ENCODE measurements at places on chromosomes 7 and 10.

DNA sequence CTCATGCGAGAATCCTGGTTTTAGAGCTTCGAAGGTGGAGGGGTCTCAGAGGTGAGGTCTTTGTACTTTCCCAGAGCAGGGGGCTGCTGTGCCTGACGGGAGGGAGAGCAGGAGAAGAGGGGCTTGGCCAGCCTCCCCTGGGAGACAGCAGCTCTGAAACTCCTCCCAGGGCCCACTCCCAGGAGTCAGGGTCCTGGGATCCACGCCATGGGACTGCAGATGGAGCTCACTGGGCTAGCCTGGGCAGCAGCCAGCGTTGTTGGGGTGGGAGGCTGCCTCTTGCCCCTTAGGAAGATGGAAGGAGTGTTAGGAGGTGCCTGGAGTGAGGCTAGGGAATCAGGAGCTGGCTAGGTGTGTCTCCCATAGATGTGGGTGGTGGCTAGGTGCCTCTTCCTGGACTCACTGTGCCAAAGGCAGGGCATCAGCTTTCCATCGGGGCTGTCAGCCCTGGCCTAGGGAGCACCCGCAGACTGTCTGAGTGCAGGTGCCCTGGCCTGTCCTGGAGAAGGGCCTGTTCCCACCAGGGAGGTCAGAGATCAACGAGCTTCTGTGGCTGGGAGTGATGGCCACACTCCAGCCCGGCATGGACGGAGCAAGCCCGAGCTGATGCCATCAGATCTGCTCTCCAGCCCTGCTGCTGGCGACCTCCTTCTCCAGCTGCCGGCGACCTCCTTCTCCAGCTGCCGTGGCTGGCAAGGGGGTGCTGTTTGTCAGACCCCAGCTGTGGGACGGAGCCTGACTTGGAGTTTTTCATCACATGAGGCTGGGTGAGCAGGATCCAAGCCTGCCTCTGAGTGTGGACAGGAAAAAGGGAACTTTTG lies 111.3 kb downstream of the PTPN20 start:
- DNase-seq = no peak

DNA sequence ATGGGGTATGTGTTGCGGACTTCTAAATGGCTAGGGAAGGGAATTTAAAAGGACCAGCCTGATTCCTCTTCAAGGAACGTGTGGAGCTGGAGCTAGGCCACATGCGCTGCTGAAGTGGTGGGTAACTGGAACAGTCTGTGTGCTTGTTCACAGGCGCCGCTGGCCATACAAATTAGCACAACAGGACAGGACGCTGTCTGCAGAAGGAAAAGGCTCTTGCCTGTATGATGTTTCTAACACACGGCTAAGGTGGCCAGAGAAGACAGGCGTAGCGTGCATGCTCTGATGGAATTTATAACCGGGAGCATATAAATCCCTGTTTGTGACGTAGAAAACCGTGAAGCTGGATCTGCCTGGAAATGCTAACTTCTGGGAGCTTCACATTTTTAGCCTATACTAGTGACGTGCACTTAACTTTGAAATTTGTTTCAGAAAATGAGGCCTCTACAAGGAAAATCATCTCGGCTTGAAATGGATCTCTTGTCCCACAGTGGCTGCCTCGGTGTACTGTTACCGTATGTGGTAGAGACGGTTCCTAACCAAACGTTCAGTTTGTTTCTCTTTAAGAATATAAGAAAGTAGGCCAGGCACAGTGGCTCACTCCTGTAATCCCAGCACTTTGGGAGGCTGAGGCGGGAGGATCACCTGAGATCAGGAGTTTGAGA lies 569.4 kb downstream of the PTPRN2 start:
- no peak for DNase-seq

- DNase-seq = no peak
These were observed 32.6 kb downstream of the BEND7 start for GRCh38 chr10:13496164-13496563.

DNA sequence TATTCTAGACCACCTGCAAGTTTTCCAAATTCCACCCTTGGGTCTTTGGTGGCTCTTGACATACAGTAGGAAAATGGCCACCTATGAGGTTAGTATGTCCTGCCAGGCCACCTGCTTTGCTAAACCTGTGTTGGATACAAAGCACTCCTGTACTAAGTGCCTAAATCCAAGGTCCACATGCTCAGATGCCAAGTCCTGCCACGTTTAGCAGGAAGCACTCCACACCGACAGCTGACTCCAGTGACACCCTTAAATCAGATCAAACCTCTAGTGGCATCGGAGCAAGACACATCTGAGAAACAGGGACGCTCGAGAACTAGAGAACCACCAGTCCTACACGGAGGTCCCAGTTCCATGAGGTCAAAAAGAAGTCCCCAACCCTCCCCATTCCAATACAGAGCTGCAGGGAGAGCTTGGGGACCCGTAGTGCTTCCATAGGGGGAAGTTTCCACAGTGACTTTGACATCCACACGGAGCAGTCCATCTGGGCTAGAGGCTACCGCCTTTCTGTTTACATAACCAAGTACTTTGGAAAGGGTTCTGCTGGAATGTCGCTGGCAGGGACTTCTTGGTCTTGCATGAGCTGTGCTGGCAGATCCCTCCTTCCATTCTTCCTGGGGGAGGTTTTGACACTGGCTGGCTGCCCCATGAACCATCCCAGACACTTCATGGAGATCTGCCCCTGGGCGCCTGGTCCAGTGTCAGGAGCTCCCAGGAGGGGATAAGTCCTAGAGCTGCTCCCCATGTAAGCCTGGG lies 290.6 kb downstream of the PRPF18 start:
- no peak for DNase-seq

GRCh38 chr7:101804967-101805366 lies 12.5 kb upstream of the CUX1 start:
- DNase-seq = no peak

GRCh38 chr7:32631021-32631420 lies 135.7 kb downstream of the AVL9 start:
- no peak for DNase-seq

GRCh38 chr10:119235356-119235755 lies 28.0 kb downstream of the GRK5 start:
- no peak for DNase-seq

GRCh38 chr7:29194594-29195427 lies at the start of gene CHN2:
Gene CHN2, plus strand, starts transcription at chr7:29194775.
- DNase-seq = no peak

DNA sequence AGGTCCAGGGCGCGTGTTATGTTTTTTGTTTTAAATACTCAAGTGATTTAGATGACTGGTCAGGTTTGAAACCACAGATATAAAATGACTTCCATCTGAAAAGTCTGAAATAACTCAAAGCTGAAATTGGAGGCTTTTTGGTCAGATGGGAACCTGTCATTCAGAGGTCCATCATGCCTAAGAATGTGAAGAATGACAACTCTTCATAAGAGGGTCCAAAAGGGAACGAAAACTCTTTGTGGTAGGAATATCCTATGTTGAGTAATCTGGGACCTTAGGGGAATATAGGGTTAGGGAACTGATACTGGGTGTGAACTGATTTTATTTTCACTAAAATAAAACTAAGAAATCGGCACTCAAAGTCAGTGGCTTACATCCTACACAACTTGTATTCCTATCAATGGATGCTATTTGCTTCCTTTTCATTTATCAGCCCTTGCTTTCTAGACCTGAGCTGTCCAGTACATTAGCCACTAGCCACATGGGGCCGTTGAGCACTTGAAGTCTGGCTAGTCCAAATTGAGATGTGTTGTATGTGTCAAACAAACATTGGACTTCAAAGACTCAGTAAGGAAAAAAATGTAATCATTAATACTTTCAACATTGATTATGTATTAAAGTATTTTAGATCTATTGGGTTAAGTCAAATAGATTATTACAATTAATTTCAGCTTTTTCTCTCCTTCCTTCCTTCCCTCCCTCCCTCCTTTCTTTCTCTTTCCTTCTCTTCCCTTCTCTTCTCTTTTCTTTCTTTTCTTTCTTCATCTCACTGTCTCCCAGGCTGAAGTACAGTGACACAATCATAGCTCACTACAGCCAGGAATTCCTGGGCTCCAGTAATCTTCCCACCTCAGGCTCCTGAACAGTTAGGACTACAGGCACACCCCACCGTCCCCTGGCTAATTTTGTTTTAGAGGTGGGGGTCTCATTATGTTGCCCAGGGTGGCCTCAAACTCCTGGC lies 56.5 kb upstream of the KDM7A start:
- no peak for DNase-seq

GRCh38 chr7:151018421-151019129 lies 5.7 kb downstream of the ATG9B start:
- DNase-seq = peak; percentile 65

GRCh38 chr7:95534796-95535195 lies 49.1 kb downstream of the ASB4 start:
- DNase-seq = no peak

GRCh38 chr10:59180689-59181270 lies 4.3 kb downstream of the PHYHIPL start:
- DNase-seq = no peak

DNA sequence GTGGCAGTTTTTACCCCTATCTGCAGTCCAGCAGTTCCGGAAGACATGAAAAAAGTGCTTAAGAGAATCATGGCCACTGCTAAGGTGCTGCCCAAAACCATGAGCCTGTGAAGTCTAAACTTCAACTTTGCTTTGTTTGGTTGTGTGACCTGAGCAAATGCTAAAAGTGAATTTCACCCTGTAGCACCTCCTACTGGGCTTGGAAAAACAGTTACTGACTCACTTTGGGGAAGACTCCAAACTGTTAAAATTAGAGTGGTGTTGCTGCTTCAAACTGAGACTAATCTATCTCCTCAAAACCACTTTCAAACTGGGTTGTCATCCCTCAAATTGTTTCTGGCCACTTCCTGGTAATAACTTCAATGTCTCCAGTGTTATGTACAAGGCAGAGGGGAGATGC lies 21.3 kb downstream of the MKX start:
- DNase-seq = no peak

- DNase-seq = no peak
These were observed 196.7 kb downstream of the ANK3 start for GRCh38 chr10:60192946-60193345.

GRCh38 chr7:158272509-158273137 lies 315.0 kb downstream of the PTPRN2 start:
- no peak for DNase-seq

DNA sequence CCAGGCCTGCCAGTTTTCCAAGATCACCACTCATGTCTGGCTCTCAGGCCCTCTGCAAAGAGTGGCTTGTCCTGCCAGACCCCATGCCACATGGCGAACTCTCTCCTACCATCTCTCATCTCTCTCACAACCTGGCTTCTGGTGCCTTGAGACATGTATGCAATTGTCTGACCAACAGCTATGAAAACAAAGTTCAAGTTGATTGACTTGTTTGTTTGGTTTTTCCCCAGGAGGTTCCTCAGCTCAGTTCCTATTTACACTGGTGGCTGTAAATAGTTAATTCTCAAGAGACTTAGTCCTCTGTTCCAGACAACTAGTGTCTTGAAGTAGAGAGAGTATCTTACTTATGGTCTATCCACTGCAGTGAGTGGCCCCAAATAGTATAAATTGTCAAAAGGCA lies 131.8 kb downstream of the SNX10 start:
- no peak for DNase-seq

DNA sequence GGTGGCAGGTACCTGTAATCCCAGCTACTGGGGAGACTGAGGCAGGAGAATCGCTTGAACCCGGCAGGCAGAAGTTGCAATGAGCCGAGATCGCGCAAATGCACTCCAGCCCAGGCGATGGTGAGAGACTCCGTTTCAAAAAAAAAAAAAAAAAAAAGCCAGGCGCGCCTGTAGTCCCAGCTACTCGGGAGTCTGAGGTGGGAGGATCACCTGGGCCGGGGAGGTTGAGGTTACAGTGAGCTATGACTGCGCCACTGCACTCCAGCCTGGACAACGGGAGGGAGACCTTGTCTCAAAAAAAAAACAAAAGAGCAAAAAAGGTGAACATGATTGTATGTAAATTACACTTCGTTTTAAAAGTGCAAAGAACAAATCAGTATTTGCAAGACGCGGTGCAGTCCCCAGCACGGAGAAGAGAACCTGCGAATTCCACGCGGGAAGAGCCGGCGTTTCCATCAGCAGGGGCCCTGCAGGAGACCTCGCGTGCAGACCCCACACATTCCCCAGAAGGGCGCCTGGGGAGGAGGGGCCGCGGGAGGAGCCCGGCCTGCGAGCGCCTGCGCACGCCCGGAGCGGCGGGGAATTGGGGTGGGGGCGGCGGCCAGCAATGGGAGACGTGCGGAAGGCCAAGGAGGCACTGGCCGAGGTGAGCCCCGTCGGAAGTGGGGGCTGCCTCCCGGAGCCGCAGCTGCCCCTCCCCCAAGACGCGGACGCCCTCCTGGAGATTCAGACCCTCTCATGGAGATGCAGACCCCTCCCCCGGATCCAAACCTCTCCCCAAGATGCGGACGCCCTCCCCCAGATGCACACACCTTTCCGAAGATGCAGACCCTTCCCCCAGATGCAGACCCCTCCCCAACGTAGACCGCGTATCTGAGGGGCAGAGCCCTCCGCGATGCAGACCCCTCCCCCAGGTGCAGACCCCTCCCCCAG lies 16.7 kb upstream of the SUN1 start:
- no peak for DNase-seq

DNA sequence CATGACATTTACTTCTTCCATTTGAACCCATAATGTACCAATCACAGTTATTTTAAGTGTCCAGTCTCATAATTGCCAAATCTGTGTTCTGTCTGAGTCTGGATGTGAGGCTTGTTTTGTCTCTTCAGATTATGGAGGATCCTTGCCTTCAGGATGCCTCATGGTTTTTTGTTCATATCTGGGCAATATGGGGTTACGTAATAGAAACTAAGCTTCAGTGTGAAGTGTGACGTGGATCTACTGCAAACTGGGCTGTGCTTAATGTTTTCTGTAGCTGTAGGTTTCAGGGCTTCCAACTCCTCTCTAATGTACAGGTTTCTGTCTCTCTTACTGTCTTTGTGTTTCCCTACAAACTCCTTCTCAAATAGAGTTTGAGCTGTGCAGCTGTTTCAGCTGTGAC lies 223.7 kb upstream of the ADARB2 start:
- no peak for DNase-seq
